ENCODE measurements at places on chromosomes 5 and 9.

GRCh38 chr5:139268364-139269202 lies 25.0 kb upstream of the MATR3 start:
- no peak for DNase-seq

DNA sequence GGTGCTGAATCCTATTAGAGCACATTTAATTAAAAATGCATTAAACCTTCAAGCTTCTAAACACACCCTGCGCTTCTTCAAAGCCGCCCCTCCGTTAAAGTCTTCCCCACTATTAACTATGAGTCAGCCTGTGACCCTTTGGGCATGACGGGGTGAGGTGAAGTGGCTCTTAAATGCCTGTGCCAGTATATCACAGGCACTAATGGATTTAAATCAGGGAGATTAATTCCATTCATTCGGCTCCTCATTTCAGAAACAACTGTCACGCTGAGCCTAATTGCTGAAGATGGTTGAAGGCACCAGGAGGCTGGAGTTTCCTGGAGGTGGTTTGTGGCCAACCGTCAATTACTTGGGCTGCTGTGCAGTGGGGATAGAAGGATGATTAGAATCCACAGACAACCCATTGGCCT lies 192.6 kb upstream of the MSX2 start:
- no peak for DNase-seq

- DNase-seq: no peak
Observed at GRCh38 chr5:58999804-59000203, 416.9 kb downstream of the RAB3C start.

DNA sequence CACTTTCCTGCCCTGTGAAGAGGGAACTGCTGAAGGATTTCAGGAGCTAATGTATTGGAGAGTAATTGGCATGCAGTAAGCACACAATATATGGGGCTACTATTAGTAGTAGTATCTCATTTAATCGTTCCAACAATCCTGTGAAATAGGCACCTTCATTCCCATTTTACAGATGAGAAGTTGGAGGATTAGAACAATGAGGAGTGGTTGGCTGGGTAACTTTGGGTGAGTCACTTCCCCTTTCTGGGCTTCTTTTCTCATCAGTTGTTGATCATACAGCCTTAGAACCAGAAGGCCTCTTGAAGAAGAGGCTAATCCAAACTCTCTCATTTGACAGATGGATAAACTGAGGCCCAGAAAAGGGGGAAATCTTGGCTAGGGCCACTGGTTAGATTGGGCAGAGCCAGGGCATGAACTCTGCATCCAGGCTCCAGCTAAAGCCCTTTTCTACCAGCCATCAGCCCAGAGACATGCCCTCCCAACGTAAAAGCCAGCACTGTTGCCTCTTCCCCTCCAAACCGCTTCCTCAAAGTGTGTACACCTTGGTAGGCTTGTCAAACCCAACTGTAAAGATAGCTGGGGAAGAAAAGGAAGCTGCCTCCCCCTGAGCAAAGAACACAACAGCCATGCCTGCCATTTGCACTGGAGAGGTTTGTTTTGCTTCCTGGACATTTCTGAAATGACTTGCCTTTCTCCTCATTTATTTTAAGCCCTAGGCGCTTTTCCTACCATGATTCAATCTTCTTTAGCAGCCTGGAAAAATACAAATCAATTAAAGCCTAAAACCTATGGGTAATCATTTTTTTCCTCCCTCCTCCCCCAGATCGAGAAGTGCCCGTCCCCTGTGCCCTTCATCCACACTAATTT lies 992 bp downstream of the SPACA9 start:
- DNase-seq: no peak

GRCh38 chr5:108649646-108650045 lies 98.1 kb upstream of the FER start:
- no peak for DNase-seq

GRCh38 chr5:67702008-67702407 lies 505.4 kb upstream of the CD180 start:
- no peak for DNase-seq

DNA sequence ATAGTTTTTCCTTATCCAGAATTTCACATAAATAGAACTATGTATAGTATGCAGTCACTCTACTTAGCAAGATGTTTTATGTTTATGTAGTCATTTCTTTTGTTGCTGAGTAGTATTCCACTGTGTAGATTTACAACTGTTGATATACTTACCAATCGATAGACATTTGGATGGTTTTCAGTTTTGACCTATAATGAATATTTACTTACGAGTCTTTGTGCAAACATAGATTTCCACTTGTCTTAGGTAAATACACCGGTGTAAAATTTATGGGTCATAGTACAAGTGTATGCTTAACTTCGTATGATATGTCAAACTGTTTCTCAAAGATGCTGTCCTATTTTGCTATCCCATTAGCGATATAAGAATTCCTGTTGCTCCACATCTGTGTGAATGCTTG lies 19.7 kb upstream of the OR2K2 start:
- no peak for DNase-seq

- no peak for DNase-seq
Observed at GRCh38 chr5:74052441-74053221, 426.6 kb downstream of the ARHGEF28 start.

GRCh38 chr5:16894236-16895057 lies 41.6 kb downstream of the MYO10 start:
- no peak for DNase-seq

- no peak for DNase-seq
Observed at GRCh38 chr9:2810420-2811075, 33.3 kb downstream of the PUM3 start.

GRCh38 chr5:86155796-86156195 lies 461.9 kb upstream of the COX7C start:
- DNase-seq: no peak

- no peak for DNase-seq
Observed at GRCh38 chr5:128905568-128906110, 59.6 kb upstream of the SLC27A6 start.

- DNase-seq: no peak
Observed at GRCh38 chr5:177393206-177393765, 7.2 kb downstream of the PFN3 start.

DNA sequence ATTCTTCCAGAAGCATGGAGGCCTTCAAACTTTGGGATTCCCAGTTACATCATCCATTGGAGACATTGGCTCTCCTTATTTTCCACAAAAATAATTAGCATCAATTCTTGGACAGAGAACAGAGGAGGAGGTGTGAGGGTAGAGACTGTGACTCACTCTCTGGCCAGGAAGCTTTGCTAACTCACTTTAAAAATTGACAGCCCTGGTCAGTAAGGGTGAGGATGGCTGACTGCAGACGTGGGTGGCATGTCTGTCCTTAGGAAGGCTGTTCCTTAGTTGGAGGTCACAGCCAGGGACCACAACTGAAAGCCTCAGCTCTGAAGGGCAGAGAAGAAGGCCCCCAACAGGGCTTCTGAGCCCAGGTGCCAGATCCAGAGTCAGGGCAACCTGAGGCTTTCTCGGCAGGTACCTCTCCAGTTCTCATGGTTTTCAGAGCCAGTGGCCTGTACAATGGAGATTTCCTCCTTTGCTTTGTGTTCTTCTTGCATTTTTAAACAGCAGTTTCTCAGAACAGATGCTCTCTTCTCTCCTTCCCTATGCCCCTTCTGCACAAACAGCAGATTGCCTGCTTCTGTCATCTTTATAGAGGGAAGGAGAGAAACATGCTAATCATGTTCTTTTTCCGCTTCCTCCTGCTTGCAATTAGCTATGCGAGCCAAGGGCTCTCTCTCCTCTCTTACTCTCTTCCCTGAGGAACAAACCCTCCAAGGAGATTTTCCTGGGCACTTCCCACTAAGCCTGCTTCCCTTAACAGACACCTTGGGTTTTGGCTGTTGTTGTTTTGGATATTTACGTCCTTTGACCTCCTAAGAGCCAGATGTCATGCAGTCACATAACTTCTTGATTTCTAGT lies 92.5 kb upstream of the ZNF366 start:
- DNase-seq: no peak

DNA sequence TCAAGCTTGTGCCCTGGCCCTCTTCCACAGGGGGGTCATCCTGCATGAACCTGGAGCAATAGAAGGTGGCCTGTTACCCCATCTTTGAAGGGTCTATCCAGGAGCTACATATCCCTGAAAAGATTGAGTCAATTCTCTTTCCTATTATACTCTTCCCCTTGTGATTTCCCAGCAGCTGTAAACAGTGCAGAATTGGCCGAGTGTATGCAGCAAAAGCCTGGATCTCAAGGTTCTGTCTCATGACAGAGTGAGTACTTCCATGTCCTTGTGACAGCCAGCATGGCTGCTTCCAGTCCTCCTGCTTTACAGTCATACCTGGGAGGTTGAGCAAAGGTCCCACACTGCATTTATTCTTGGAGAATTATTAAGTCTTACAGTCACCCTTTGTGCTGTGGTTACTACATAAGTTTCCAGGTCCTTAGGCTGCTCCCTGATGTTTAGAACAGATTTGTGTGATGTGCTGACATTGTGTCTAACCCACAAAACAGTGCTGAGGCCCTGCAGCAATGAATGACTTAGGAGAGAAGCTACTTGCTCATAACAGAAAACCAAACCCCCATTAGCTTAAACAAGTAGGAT lies 67.5 kb downstream of the NREP start:
- DNase-seq: no peak

DNA sequence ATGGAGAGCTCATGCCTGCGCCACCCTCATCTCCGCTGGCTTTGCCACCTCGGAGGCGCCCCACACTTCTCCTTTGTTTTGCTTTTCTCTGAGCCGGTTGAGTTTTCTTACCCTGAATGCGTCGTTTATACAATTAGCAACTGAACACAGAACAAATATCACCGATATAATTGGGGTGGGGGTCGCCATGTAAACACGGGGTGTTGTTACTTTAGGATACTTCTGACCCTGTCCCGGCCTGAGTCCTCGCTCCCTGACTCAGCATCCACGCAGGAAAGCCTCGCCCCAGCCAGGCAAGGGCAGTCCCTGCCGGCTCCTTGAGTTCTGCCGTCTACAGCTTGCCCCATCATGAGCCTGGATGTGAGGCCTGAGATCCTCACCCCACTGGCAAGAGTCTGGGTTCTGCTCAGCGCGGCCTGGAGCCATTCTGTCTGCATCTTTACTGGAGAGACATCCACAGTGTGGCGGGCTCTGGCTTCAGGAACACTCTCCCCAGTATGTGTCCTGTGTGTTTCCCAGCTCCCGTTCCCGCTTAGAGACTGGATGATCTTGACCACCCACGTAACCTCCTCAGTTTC lies 5.5 kb downstream of the NKX2-5 start:
- no peak for DNase-seq

GRCh38 chr9:91760906-91761305 lies 189.1 kb downstream of the ROR2 start:
- DNase-seq: no peak

GRCh38 chr5:75706016-75706415 lies 11.2 kb downstream of the POC5 start:
- DNase-seq: no peak

- no peak for DNase-seq
Observed at GRCh38 chr5:171676286-171676944, 109.2 kb upstream of the SMIM23 start.

DNA sequence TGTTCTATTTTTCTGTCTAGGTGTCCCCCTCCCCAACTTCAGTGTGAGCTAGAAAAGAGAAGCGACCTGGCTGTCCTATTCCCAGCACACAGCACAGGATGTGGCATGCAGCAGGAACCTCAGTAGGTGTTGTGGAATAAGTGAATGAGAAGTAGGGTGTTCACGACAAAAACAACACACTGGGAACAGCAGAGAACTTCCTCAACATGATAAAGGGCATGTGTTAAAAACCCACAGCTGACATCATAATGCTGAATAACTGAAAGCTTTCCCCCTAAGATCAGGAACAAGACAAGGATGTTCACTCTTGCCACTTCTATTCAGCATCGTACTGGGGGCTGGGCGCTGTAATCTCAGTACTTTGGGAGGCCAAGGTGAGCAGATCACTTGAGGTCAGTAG lies 155.6 kb upstream of the ZNF618 start:
- DNase-seq: no peak

- no peak for DNase-seq
Observed at GRCh38 chr9:125587819-125588460, 119.1 kb downstream of the MAPKAP1 start.

GRCh38 chr9:71202931-71203330 lies 81.5 kb upstream of the TRPM3 start:
- no peak for DNase-seq

DNA sequence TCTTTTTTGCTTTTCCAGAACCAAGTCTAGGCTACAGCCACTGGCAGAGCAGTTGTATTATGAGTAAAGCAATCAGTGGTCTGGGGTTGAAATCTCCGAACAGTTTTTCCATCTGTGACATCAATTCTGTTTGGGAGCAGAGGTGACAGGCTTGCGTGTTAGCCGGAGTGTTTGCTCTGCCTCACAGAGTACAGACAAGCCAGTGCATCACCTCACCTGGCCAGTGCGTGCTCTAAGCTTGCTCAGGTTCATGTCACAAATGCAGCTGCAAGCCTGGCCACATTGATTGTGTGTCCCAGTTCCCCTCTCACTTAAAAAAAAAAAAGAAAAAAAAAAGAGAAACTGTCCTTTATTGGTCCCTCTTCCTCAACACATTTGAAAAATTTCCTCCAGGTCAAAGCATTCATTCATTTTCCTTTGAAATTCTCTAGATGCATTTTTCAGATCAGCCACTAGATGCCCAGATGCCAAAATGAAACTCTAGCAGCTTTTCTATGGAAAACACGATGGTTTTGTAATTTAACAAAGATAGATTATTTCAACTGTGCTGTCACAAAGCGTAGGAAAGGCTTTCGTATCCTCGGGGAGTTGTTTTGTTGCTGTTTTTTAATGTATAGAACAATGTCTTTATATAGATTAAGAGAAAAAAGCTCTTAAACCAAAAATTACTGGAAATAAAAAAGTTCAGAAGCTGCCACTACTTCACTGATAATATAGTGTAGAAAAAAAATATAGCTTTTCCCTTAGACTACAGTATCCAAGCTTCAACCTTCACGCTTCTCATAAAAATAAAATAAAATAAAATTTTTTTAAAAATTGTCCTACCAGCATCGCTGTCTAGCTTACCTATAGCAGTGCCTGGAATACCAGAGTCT lies 585.5 kb downstream of the TLE1 start:
- no peak for DNase-seq

DNA sequence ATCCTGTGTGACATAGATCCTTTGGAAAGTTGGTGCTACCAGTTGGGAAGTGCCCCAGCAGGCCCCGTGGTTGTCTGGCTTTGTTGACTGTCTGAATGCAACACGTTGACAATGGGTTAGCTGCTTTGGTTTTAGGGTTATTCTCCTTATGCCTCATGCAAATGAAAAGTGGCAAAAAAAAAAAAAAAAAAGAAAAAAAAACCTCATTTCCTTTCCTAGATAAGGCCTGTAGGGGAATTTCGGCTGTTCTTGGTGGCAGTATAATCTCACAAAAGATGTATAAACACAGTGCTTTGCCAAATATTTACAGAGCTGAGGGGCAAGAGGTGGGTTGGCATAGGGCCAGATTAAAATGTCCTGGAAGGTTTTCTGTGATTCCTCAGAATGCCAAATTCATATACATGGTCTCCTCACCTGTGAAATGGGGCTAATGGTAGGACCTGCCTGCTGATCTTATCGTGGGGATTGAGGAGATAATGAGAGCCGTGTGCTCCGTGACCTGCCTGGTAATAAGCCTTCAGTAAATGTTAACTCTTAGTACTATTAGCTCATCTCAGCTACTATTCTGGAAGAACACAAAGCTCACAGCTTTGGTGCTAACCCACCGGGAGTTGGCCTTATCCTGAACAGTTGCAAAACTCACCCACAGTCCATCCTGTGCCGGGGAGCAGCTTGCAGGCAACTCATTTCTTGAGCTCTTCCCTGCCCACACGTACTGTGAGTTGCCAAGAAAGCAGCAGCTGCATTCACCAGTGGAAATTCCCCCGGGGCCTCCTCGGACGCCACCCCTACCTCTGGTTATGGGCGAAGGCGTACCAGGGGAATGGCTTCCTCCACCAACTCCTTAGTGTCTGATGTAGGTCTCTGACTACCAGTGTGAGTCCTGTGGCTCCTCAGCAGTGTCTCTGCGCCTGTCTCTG lies 220.3 kb downstream of the NR3C1 start:
- no peak for DNase-seq
